ENCODE measurements at places on chromosomes 2 and 18.

- no peak for DNase-seq
Observed at GRCh38 chr2:172811027-172811426, 75.4 kb downstream of the RAPGEF4 start.

DNA sequence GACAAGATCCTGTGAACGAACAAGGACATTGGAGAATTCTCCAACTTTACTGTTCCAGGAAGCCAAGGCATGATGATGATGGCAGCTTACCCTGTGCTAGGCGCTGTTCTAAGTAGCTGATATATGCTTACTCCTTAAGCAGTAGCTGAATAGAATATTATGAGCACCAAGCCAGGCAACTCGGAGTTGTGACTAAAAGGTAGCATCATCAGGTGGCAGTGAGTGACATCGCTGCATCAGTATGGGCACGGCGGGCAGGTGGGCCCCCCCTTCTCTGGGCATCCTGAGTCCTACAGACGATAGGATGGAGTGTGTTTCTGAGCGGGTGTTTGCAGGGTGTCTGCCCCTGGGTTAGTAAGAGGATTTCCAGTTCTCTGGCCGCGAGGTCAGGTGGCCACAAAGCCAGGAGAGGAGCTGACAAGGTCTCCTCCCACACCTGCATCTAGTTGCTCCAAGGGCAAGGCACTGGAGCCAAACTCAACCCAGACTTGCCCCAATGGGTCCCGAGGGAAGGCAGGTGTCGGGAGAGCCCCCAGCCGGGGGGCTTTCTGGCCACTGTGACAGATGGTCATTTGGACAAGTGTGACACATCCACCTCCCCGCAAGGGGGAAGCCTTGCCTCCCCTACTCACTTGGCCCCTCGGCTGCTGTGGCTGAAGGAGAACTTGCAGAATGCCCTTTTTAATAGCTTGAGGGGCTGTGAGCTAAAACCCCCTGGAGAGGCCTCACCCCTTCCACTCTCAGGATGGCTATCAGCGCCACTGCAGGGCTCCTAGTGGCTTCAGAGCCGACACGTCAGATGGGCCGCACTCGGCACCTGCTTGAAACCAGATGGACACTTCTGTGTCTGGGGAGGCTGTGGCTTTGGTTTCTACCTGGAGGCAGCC is 55.5 kb downstream of the CRACDL start:
- no peak for DNase-seq

DNA sequence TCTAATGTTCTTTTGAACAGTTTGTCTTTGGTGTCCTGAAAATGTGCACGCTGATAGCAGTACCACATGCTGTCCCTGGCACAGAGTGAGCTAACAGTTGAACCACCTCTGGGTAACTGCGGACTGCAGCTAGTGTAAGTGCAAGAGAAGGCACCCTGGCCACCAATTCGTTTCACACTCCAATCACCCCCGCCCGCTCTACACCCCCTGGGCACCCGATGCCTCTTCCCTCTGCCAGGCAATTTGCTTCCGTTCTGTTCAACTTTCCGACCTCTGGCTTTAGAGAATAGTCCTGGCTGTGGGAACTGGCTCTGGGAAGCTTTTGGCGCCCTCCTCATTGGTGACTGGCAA is 1.4 kb downstream of the DOCK10 start:
- DNase-seq, result no peak

- peak; percentile 89 for DNase-seq
Observed at GRCh38 chr18:6055711-6056110, 160.4 kb upstream of the TMEM200C start.

DNA sequence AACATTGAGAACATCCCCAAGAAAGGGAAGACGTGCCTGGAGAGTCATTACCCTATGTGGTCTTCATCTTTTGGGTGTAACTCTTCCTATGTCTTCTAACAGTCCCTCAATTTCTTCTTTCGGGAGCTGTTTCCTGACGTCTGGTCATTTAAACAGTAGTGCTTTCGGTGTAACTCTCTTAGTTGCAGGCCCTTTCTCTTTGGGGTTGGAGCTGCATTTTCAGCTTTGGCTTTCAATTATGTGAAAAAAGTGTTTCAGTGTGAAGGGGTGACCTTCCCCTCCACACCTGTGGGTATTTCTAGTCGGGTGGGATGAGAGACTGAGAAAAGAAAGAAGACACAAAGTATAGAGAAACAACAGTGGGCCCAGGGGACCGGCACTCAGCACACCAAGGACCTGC is 105.9 kb downstream of the CERS6 start:
- no peak for DNase-seq

- no peak for DNase-seq
Observed at GRCh38 chr2:138671566-138671965, 108.6 kb downstream of the NXPH2 start.

- DNase-seq, result no peak
Observed at GRCh38 chr2:31901900-31902299, 108.9 kb downstream of the MEMO1 start.

DNA sequence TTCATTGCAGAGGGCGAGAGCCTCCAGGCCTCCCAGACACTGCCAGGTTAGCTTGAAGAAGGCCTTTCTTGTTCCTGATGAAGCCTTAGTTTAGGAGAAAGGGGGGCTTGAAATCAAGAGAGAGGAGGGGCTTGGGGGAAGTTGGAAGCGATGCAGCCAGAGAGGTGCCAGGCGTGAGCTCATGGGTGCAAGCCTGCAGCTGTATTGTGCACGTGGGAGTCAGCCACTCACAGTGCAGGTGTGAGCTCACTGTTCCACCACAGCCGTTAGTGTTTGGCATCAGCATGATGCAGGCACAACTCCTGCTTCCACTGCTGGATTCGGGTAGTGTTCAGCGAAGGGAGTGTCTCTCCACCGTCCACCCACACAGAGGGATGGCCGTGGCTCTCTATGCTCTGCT is 68.4 kb upstream of the ALPP start:
- DNase-seq, result no peak

DNA sequence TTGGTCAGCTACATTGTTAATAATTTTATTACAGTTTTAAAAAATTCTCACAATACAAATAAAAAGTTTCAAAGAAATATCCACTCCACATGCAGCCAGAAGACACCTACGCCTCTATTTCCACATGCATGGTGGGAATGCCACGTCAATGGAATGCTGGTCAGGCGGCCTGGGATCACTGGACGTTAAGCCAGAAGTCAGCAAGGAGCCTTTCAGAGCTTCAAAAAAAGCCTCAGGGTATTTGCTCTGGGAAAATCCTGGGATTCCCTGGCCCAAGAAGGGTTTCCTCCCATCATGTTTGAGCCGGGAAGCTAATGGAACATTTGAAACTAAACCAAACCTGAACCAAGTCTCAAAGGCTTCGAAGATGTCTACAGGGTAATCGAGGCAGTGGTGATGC is 241.9 kb upstream of the PXDN start:
- DNase-seq, result no peak

GRCh38 chr18:52920665-52921064 is 580.7 kb downstream of the DCC start:
- no peak for DNase-seq

GRCh38 chr2:85736456-85737355 is 17.1 kb upstream of the ATOH8 start:
- no peak for DNase-seq

DNA sequence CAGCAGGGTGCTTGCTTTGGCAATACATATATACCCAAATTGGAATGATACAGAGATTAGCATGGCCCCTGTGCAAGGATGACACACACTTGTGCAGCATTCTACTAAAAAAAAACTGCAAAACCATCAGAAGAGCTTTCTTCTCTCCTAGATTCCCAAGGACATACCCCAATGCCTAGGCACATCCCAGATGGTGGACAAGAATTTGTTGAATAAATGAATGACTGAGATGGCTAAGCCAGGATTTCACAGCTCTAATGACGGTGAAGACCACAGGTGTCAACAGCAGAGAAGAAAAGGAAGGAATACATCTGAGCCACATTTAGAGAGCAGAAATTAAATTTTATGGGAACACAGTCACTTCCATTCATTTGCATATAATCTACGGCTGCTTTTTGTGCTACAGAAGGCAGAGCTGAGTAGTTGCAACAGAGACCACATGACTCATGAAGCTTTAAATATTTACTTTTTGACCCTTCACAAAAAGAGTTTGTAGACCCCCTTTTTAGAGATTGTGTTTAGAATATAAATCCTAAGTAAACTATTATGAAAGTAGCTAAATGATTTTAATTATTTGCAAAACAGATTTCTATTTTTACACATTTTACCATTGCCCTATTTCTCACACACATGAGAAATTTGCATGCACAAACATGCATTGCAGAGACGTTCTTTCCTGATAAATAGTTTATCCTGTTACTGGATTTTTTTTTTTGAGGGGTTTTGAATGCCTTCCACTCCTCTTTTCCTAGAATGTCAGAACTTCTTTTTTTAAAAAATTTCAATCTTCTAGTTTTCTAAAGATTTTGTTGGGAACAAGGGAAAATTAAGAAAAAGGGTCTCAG is 119.0 kb downstream of the PMAIP1 start:
- DNase-seq, result no peak

DNA sequence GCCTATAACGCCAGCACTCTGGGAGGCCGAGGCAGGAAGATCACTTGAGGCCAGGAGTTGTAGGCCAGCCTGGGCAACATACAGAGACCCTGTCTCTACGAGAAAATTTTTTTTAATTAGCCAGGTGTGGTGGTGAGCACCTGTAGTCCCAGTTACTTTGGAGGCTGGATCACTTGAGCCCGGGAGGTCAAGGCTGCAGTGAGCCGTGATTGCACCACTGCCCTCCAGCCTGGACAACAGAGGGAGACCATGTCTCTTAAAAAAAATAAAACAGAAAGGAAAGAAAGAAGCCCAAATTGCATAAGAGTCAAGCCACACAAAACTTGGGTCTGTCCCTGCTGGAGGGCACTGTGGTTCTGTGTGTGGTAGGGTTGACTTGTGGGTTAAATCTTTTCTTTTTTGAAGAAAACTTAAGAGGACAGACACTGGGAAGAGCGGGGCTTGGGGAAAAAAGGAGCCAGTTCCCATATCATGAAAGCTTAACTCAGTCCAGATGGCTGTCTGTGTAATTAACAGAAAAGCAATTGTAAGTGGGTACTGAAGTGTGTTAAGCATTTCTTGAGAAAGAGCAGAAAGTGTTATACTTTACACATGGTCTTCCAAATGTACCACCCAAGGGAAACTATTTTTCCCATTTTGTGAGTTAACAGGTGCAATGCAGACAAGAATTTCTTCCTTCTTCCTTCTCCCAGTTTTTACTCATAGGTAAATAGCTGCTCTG is 115.1 kb downstream of the ALPK2 start:
- no peak for DNase-seq
